ENCODE measurements at places on chromosomes 1 and 21.

DNA sequence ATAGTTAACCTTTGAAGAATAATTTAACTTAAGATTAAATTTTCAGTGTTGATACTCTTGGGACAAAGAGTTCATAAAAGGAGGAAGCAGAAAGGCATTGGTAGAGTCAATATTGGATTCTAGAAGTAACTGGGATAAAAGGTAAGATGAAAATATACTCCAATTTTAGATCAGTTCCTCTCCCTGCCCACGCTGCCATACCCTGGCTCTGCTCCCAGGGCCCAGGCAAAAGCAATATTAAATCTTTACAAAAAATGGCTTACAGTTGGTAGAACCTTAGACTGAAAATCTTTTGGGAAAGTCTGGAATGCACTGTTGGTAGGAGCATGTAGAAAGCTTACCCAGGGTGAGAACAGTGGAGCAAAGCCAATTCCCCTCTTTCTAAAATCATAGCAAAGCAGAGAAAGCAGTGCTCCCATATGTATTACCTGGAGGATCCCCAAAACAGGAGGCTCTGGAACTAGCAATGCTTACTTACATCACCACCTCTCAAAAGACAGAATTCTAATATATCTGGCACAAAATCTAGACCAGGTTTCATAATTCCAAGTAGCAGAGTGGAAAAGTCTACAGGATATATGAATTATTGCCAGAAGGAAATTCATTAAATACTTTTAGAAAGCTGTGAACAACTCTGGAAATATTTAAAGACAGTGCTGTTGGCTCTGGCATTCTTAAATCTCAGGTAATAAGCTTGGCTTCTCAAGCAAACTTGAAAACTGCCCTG is 24.5 kb downstream of the KIAA0319L start:
- no peak for DNase-seq

- DNase-seq: no peak
These were observed 1.9 kb downstream of the ADARB1 start for GRCh38 chr21:45076245-45076711.

DNA sequence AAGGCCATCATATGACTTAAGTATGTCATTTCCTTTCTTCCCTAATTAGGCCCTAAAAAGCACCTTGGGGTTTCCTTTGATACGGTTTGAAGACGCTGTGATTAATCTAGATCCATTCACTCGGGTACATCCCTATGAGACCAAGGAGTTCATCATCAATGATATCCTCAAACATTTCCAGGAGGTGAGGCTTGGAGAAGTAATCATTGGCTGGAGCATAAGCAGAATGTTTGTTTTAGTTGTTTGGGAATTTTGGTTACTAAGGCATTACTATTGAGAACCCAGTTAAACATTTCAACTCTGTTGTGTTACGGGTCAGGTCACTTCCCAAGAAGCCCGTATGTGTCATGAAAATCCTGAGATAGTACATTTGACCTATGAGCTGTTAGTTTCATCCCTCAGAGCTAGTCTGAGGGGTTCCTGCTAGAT is 185.2 kb downstream of the VPS13D start:
- DNase-seq: no peak

DNA sequence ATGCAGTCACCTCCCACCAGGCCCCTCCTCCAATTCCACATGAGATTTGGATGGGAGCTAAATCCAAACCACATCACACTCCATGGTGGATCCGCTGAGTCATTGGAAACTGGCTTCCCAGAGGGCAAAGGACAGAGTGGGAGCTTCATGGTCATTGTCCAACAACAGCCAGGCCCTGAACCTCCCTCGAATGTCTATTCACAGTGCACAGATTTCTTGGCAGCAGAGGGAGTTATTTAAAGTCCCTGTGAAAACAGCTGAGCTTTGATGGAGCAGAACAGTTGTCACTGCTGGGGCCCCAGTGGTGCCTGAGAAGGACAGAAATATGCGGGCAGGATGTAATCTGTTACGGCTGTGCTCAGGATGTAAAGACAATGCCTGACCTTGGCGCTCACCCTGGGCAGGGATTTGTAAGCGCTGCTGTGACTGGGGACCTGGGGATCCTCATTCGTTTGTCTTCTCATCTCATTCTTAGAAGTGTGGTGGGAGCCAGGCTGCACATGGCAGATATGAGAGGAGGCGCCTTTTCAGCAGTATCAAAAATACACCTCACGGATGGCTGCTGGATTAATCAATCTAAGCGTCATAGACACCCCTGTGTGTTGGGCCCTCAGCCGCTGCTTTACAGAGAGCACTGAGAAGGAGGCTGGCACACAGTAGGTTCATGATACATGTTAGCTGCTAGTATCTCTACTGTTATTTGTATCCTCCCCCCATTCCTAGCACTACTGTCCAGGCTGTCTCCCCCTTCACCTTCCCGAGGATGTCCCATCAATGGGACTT is 439.4 kb downstream of the PTPRU start:
- peak; percentile 66 for DNase-seq

DNA sequence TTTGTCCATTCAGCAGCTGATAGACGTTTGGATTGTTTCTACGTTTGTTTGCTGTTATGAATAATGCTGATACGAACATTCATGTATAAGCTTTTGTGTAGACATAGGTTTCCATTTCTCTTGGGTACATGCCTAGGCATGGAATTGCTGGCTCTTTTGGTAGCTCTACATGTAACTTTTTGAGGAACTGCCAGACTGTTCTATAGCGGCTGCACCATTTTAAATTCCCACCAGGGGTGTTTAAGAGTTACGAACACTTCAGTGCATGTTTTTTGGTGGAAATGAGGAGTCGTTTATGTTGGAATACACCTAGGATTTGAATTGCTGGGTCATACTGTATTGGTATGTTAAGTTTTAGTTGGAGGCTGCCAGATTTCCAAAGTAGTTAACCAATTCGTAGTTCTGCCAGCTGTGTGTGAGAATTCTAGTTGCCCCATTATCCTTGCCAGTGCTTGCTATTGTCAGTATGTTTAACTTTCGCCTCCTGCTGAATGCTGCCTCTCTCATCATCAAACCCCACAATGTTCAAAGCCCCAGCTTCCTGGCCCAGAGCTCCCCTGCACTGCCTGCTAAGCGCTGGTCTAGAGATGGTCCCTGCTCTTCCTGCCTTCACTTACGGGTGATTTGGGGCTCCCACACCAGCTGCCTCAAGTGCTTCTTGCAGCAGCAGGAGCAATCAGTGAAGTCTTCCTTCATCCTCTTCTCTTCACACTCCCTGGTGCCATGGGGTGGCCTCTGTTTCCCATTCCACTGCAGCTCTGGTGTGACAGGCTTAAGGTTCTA is 81.0 kb downstream of the MAN1C1 start:
- DNase-seq: peak; percentile 44

- DNase-seq: no peak
These were observed 26.7 kb downstream of the COLGALT2 start for GRCh38 chr1:184010788-184011187.

GRCh38 chr21:18142655-18143054 is 102.0 kb upstream of the CHODL start:
- DNase-seq: no peak

All from left forelimb (tissue), 1 donor.